ENCODE measurements at places on chromosomes 2 and 18.

GRCh38 chr18:23835091-23835490 is 145.8 kb downstream of the LAMA3 start:
- no peak for DNase-seq

- no peak for DNase-seq
These were observed 14.9 kb downstream of the TYW5 start for GRCh38 chr2:199940373-199940772.

- DNase-seq: no peak
These were observed 261.0 kb downstream of the BCL2 start for GRCh38 chr18:63058521-63058920.

GRCh38 chr2:127576433-127577207 is 41.1 kb downstream of the MYO7B start:
- peak; percentile 32 for DNase-seq

GRCh38 chr2:57821088-57821487 is 225.5 kb upstream of the VRK2 start:
- DNase-seq: no peak

DNA sequence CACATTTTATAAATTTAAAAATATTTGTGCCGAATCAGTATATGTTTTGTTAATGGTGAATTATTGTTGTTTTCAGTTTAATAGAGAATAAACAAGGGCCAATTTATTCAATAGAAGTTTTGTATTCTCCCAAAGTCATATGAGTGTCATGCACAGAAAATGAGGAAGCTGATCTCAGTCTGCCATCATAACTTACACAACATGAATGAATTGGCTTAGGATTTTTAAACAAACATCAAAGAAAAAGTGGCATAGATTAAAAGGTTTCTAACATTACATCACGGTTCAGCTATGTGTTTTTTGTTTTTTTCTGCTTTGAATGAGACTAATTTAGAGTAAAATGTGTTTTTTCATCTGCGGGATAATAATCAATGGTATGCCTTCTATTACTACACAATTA is 123.4 kb upstream of the CTNNA2 start:
- DNase-seq: no peak

- peak; percentile 50 for DNase-seq
These were observed 36.0 kb downstream of the FARP2 start for GRCh38 chr2:241391892-241392665.

- DNase-seq: no peak
These were observed 654.9 kb upstream of the SYT4 start for GRCh38 chr18:43932140-43932539.

GRCh38 chr2:206863196-206863595 is 76.1 kb upstream of the CPO start:
- DNase-seq: no peak

GRCh38 chr2:100053087-100053885 is 89.1 kb downstream of the AFF3 start:
- no peak for DNase-seq

DNA sequence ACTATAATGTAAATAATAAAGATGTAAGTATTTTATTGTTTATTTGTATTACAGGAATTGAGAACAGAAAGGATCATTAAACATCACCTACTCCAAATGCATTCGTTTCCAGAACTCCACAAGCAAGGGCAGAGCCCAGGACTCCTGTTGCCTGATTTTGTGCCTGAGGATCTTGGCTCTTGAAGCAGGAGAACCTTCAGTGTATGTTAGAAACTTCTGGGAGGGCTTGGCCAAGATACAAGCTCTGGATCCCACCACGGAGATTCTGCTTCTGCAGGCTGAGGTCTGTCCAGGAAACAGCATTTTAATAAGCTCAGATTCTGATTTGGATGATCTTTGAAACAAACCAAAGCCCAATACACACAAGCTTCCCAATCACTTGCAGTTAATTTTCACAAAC is 142.4 kb upstream of the SOX11 start:
- DNase-seq: no peak

GRCh38 chr2:188369365-188369764 is 77.7 kb downstream of the GULP1 start:
- peak; percentile 28 for DNase-seq

GRCh38 chr2:179302764-179303571 is 38.3 kb upstream of the SESTD1 start:
- DNase-seq: no peak

- no peak for DNase-seq
These were observed 1643.1 kb upstream of the CELF4 start for GRCh38 chr18:39208729-39209128.

DNA sequence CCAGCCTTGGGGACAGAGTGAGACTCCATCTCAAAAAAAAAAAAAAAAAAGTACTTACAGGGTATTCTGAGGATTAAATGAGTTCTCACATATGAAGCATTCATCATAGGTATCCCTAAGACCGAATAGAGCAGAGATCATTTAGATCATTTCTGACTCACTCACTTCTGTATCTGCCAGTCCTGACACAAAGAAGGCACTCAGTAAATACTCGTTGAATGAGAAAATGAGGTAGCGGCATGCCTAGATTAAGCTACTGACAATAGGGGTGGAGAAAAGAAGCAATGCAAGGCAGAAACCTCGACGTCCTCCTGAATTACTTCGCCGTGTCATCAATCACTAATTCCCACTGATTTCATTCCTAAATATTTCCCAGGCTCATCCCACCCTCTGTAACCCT is 103.8 kb downstream of the GREB1L start:
- DNase-seq: no peak

DNA sequence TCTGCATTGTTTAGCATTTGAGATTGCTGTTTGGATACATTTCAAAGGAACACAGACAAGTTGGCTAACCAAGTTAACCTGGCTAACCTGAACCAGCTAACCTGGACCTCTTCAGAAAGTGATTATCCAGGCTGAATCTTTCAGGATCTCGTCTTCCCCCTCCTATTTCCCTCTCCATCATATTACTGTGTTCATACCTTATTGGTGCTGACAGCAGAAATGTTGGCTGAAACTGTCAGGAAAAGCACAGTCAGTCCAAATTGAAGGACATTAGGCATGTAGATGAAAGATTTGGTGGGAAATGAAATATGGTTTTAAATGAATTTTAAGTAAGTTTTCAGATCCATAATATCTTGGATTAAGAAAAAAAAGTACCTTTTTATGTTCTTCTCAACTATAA is 92.5 kb upstream of the NEUROD1 start:
- DNase-seq: no peak

- DNase-seq: no peak
These were observed 533.7 kb downstream of the TDRD15 start for GRCh38 chr2:21657445-21657844.

All from mucosa of gallbladder (tissue), 1 donor.